ENCODE measurements at places on chromosomes 3 and 15. TPM values are rescaled to one million over a fixed set of nuclear protein-coding genes. Genes with fewer than 3 reads are reported as not detected.
A peak's percentile ranks its signal among the peaks of the same experiment; 100 is the strongest.

DNA sequence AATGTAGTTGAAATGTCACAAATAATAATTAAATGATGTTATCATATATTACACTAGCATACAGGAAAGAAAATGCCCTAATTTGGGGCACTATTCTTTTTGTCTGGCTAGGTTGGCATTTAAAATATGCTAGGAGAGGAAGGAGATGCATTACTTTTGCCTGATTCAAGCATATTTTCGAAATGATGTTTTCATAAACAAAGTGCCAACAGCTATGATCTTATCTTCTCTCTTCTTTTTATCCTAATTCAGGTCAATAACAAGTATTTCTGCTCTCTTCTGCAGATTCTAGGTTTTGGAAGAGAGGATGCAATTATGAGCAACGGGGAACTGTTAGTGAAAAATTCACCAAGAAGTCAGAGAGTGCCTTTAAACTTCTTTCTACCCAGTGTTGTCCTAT, 55.8 kb upstream of the NR2F2 start:
- DNase-seq: no peak
- H3K4me3 ChIP-seq: no peak overlapping the region
- no peak overlapping the region for H3K27ac ChIP-seq

DNA sequence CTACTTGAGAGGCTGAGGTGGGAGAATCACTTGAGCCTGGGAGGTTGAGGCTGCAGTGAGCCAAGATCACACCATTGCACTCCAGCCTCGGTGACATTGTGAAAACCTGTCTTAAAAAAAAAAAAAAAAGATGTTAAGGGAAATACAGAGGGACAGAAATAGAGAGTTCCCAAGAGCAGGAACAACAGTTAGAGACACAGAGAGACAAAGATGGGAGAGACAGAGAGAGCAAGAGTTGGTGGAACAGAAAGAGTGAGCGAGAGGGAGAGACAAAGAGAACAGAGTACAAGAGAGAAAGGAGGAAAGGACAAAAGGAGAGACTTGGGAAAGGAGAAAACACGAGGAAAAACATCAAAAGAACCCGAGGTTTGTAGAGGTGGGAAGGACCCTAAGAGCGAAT, 35.8 kb downstream of the BHLHE40 start:
- no peak overlapping the region for H3K27ac ChIP-seq
- H3K4me3 ChIP-seq: no peak overlapping the region
- H3K4me1 ChIP-seq: peaks cover 21% of the 10 kb centered on the region
- H3K36me3 ChIP-seq: no peaks in the 10 kb centered on the region
- no peak for DNase-seq

DNA sequence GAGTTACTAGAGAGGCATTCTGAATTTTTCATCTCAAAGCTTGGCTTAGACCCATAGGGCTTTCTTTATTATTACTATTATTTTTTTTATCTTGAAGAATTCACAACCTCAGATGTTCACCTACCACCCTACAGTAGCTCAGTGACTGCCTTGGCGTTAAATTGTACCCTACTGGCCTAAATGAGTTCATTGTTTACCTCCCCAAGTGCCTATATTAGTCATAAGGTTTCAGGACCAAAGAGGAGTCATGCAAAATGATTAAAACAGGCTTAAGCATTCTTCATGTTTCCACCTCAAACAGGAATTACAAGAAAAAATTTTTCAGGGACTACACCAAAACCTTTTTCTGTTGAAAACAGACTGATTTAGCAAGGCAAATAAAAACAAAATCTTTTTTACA, 751.5 kb downstream of the SQOR start:
- no peaks in the 10 kb centered on the region for H3K4me1 ChIP-seq
- no peaks in the 10 kb centered on the region for H3K36me3 ChIP-seq
- no peak for DNase-seq
- H3K27me3 ChIP-seq: no peaks in the 10 kb centered on the region
- H3K27ac ChIP-seq: no peak overlapping the region

DNA sequence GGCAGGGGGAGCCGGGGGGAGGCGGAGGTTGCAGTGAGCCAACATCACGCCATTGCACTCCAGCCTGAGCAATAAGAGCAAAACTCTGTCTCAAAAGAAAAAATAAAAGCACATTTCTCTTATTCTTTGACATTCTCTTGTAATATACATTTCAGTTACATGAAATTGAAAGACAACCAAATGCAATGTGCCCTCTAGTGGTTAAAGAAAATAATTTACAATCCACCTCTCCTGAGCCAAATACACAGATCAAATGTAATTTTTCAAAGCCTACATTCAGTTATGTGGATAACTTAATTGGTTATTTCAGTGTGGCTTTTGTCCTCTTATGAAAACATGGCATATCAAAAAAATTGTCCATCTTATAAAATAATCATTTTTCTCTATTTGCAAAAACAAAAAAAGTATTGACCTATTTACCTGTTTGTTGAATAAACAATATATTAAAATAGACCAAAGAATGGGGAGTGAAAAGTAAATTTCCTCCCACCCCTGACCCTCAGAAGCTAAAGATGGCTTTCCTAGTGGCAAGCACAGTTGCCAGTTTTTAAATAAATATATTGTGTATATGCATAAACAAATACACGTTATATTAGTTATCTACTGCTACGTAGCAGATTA, 14.2 kb upstream of the U2SURP start:
- H3K4me1 ChIP-seq: no peaks in the 10 kb centered on the region
- no peaks in the 10 kb centered on the region for H3K36me3 ChIP-seq
- DNase-seq: no peak
- H3K4me3 ChIP-seq: no peak overlapping the region
- H3K27me3 ChIP-seq: no peaks in the 10 kb centered on the region

- H3K4me1 ChIP-seq: no peaks in the 10 kb centered on the region
- DNase-seq: no peak
- no peak overlapping the region for H3K4me3 ChIP-seq
- H3K27ac ChIP-seq: no peak overlapping the region
These were observed 158.3 kb downstream of the FOXB1 start for GRCh38 chr15:60162251-60162967.

DNA sequence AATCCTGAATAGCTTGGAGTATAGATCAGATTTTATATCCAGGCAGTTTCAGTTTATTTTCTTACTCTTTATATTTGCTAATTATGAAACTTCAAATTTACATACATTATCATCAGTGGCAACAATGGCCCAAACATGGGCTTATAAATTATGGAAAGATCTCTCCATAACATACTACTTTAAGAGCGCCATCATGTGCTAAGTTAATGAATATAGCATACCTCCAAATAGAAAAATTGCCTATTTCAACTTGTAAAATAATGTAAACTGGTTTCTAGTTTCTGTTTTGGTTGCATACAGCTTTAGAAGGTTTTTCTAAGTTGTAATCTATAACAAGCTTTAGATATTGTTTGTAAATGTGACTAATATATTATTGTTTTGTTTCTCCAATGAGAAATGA, 531.3 kb upstream of the UBE2E2 start:
- no peak for DNase-seq
- no peak overlapping the region for H3K4me3 ChIP-seq
- H3K4me1 ChIP-seq: no peaks in the 10 kb centered on the region

DNA sequence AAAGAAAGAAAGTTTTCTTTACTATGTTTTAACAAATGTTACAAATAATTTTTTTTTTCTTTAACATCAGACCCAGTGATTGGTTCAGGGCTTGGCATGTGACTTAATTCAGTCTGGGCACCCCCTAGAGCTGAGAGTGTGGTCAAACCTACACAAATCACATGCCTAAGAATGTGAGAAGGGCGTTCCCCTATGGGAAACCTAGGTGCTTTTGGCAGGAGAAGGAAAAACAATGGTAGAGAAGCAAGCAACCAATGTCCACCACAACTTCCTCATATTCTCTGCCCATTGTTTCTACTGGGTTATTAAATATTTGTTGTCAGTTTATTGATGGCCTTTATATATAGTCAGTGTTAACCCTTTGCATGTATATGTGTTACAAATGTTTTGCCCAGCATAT, 21.4 kb upstream of the PIAS1 start:
- H3K4me1 ChIP-seq: peaks cover 5% of the 10 kb centered on the region
- no peaks in the 10 kb centered on the region for H3K27me3 ChIP-seq
- no peak overlapping the region for H3K4me3 ChIP-seq
- no peak for DNase-seq

DNA sequence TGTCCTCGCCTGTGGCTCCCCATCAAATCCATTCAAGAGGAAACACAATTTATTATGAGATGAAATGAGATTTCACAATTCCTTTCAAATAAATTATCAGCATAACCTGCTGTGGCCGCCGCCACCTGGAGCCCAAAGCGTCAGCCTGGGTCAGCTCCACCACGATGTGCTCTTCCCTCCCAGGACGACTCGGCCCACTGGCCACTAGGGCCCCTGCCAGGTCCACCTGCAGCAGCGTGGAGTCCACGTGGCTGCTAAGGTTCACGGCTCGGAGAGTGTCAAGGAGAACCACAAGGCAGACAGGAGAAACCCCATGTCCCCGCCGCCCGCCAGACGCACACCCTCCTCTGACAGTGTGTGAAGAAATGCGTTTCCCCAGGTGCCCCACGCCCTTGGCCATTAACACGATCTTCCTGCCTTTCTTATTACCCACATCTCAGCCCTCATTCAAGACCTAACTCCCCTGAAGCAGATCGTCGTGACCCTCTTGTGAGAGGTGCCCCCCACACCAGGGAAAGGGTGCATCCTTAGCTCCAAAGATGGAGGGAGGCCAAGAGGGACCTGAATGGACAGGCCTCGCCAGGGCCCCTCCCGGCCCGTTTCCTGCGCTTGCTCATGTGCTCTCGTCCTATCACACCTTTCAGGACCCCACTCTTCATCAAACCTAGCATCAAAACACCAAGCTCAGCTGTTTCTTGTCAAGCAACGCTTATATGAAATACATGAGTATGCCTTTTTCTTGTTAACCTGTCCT, 80.6 kb downstream of the OCA2 start:
- DNase-seq: no peak
- no peaks in the 10 kb centered on the region for H3K4me1 ChIP-seq
- peak overlapping the region; percentile 24 for H3K27ac ChIP-seq
- H3K4me3 ChIP-seq: no peak overlapping the region
- H3K27me3 ChIP-seq: peaks cover under 1% of the 10 kb centered on the region

GRCh38 chr3:59685432-59685831, 635.6 kb upstream of the CFAP20DC start:
- no peaks in the 10 kb centered on the region for H3K27me3 ChIP-seq
- no peak overlapping the region for H3K27ac ChIP-seq
- H3K36me3 ChIP-seq: no peaks in the 10 kb centered on the region
- H3K4me1 ChIP-seq: no peaks in the 10 kb centered on the region

DNA sequence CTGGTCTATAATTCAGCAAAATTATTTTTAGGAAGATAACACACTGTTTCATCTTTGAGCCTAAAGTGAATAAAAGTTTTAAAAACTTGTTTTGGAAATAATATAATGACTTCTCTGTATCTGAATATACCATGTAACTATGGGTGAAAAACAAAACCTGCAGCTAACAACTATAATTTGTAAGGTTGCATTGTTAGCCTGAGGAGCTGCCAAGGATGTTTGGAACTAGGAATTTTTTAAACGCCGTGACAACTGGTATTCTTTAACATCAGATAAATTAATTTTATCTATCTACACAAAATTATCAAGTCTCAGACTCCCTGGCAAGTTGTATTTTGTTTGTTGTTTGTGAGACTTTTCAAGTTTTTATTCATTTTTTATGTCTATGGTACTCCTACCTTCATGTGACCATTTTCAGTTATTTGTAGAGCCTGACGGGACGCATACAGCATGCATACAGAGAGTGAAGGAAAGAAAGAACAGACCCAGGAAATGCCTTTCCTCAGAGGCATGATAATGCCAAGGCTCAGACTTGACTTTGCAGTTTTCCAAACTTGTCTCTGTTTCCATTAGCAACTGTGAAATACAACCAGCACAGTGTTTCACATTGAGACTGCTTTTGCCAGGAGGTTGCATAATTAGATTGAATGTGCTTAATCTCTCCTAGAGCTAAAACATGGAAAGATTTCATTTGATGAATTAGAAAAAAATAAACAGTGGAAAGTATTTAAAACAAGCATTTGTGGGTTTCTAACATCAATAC, 60.8 kb upstream of the ARHGEF26 start:
- peaks cover 15% of the 10 kb centered on the region for H3K4me1 ChIP-seq
- no peaks in the 10 kb centered on the region for H3K36me3 ChIP-seq
- peak overlapping the region; percentile 6 for H3K27ac ChIP-seq
- H3K4me3 ChIP-seq: peak overlapping the region; percentile 3
- H3K27me3 ChIP-seq: no peaks in the 10 kb centered on the region

DNA sequence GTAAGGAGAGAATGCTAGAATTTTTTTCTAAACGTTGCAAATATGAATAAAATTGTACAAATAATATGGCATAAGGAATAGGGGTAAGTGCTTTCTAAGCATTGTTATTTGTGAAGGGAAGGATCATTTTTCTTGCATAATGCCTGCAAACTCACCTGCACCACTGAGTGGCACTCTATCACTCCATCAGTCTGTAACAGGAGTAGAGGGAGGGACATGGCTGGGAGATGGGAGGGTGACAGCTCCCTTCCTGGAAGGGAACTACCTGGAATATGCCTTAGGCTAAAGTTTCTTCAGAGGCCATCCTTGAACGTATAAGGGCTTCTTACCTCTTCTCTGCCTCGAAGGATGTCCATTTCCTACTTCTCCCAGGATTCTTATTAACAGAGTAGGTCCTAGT, 3.0 kb downstream of the NAALADL2 start:
- no peak overlapping the region for H3K27ac ChIP-seq
- H3K4me1 ChIP-seq: peaks cover 39% of the 10 kb centered on the region
- no peak for DNase-seq
- no peaks in the 10 kb centered on the region for H3K27me3 ChIP-seq
- peaks cover 2% of the 10 kb centered on the region for H3K36me3 ChIP-seq
- H3K4me3 ChIP-seq: no peak overlapping the region

DNA sequence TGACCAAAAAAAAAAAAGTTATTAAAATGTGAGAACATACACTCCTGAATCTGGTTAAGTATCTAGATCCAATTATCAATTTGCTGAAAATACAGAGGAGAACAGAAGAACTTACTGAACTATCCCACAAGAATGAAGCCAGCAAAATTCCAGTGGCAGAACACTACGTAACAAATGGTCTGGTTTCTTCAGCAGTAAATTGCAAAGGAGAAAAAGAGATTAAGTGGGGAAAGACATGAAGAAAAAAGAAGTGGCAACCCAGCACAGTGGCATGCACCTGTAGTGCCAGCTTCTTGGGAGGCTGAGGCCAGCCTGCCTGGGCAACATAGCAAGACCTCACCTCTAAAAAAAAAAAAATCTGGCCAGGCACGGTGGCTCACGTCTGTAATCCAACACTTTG, 62.1 kb downstream of the LHFPL4 start:
- H3K27me3 ChIP-seq: no peaks in the 10 kb centered on the region
- H3K4me1 ChIP-seq: no peaks in the 10 kb centered on the region
- peaks cover 10% of the 10 kb centered on the region for H3K36me3 ChIP-seq
- DNase-seq: no peak

The ROPN1 gene
- not detected for total RNA-seq

The LNP1 gene
- total RNA-seq: 3.6 TPM

The PLOD2 gene
- total RNA-seq: 49.2 TPM

The RBP2 gene
- total RNA-seq: not detected

The PLS1 gene
- 15.7 TPM for total RNA-seq

The CHRNA7 gene
- 5.1 TPM for total RNA-seq

The WNT7A gene
- total RNA-seq: not detected

All from progenitor cell of endocrine pancreas (in vitro differentiated cells).